ENCODE measurements at places on chromosomes 5 and 9. TPM values are rescaled to one million over a fixed set of nuclear protein-coding genes. Genes with fewer than 3 reads are reported as not detected.

DNA sequence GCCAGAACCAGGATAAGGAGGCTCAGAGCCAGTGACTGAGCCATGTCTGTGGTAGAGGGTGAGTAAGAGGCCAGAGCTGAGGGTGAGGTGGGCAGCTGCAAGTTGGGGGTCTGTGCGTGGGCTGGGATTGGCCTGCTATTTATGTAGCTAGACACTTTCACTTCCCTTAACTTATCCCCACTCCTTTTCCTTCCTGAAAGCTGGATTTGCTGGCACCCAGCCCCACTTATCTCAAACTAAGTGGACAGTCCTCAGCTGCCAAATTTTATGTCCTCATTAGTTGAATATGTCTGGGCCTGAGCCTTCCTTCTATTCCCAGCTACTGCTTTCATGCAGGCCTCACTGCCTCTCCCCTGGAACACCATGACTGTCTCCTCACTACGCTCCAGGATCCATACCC lies at the start of gene CCL21:
CCL21 (minus strand) TSS at position 114 of the 400 bp plus-strand sequence; CDS start at position 44, 70 bp downstream.
- no peaks in the 10 kb centered on the region for H3K27me3 ChIP-seq
- H3K4me3 ChIP-seq: no peak within 1 kb of the TSS
- H3K27ac ChIP-seq: no peak within 1 kb of the TSS
- peak; percentile 22 for DNase-seq
- H3K4me1 ChIP-seq: peaks cover 19% of the 10 kb centered on the region

DNA sequence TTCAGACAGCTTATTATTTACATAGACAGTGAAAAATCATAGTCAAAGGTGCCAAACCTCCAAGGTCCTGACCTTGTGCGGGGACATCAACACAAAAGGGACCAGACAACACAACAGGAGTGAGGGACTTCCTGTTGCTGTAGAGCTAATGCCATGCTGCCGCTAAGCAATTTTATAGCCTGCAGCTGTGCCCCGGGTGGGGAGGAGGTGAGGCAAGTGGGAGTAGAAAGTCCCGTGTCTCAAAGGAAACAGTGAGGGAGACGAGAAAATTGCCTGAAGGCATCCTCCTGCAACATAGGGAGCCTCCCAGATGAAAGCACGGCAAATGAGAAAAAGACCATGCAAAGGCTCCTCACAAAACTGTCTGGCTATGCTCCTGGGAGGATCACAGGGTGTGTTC lies 58.8 kb downstream of the CAAP1 start:
- H3K27ac ChIP-seq: no peak overlapping the region
- DNase-seq: no peak
- no peaks in the 10 kb centered on the region for H3K27me3 ChIP-seq
- H3K36me3 ChIP-seq: no peaks in the 10 kb centered on the region
- H3K4me3 ChIP-seq: no peak overlapping the region

The BARHL1 gene
- total RNA-seq: not detected

DNA sequence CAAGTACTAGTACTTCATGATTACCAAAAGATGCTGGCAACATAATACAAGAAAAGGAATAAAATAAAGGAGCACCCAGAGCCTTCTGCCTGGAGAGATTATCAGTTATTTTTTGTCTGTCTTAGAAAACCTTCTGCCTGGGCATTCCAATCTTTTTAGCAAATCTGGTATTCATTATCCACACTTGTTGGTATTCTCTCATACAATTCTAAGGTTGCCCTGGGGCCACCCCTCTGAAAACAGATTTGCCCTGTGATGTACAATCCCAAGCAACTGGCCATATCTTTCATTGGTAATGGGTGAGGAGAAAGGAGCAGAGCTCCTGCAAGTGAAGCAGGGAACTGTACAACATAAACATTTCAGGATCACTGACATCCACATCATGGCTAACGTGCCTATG lies 47.8 kb downstream of the WDR41 start:
- no peaks in the 10 kb centered on the region for H3K4me1 ChIP-seq
- H3K36me3 ChIP-seq: no peaks in the 10 kb centered on the region
- H3K27ac ChIP-seq: no peak overlapping the region
- no peak overlapping the region for H3K4me3 ChIP-seq
- no peak for DNase-seq
- H3K27me3 ChIP-seq: no peaks in the 10 kb centered on the region

DNA sequence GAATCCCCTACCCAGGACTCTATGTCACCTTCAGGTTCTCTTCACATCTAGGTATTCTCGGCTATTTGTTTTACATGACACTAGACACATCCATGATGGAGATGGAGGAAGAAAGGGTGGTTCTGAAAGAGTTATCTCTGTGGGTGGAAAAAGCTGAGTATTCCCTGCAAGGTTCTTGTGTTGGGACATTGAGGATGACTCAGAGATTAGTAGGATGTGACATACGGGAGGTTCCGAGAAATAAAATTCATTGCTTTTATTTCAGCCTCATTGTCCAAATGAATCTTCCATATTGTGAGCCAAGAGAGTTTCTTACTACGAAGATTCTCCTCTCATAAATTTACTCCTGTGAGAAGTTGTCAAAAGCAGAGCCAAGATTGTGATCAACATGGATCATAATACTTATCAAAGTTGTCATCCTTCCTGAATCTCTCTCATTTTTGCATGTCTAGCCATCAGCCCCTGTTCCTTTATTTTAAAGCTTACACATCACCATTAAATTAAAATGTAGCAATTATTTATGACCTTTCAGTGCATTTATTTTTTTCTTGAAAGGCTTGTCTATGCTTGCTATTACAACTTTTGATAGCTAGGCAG lies 370.0 kb downstream of the PSAT1 start:
- no peak for DNase-seq
- H3K4me1 ChIP-seq: no peaks in the 10 kb centered on the region
- no peak overlapping the region for H3K4me3 ChIP-seq
- no peak overlapping the region for H3K27ac ChIP-seq

DNA sequence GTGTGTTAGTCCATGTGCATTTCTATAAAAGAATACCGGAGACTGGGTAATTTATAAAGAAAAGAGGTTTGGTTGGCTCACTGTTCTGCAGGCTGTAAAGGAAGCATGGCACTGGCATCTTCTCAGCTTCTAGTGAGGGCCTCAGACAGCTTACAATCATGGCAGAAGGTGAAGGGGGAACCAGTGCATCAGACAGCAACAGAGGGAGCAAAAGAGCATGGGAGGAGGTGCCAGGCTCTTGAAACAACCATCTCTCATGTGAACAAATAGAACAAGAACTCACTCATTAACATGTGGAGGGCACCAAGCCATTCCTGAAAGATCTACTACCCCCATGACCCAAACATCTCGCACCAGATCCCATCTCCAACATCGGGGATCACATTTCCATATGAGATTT lies 89.2 kb upstream of the IL33 start:
- no peaks in the 10 kb centered on the region for H3K36me3 ChIP-seq
- no peak for DNase-seq
- no peaks in the 10 kb centered on the region for H3K4me1 ChIP-seq
- no peaks in the 10 kb centered on the region for H3K27me3 ChIP-seq
- no peak overlapping the region for H3K4me3 ChIP-seq
- no peak overlapping the region for H3K27ac ChIP-seq

Measured in thyroid gland (tissue), 4 donors.